ENCODE measurements at places on chromosomes 11 and 22. TPM values are rescaled to one million over a fixed set of nuclear protein-coding genes. Genes with fewer than 3 reads are reported as not detected.

DNA sequence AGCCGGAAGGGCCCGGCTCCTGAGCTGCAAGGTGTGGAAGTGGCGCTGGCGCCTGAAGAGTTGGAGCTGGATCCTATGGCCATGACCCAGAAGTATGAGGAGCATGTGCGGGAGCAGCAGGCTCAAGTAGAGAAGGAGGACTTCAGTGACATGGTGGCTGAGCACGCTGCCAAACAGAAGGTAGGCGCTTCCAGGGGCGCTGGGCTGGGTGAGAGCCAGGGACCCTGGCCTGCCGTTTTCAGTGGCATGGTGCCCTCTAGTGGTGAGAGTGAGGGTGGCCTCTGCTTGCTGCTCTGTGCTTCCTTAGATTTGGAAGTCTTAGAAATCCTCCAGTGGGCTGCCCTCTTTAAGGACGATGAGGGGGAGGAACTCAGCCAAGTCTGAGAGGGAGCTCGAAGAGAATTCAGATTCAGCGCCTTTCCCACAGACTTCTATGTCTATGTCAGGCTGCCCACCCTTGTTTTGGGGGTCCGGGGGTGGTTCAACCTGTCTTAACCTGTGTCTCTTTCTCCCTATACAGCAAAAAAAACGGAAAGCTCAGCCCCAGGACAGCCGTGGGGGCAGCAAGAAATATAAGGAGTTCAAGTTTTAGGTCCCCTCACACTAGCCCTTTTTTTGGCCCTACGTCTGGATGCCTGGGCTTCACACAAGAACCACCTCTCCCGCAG lies 1.8 kb upstream of the PACS1 start:
- no peak for DNase-seq

DNA sequence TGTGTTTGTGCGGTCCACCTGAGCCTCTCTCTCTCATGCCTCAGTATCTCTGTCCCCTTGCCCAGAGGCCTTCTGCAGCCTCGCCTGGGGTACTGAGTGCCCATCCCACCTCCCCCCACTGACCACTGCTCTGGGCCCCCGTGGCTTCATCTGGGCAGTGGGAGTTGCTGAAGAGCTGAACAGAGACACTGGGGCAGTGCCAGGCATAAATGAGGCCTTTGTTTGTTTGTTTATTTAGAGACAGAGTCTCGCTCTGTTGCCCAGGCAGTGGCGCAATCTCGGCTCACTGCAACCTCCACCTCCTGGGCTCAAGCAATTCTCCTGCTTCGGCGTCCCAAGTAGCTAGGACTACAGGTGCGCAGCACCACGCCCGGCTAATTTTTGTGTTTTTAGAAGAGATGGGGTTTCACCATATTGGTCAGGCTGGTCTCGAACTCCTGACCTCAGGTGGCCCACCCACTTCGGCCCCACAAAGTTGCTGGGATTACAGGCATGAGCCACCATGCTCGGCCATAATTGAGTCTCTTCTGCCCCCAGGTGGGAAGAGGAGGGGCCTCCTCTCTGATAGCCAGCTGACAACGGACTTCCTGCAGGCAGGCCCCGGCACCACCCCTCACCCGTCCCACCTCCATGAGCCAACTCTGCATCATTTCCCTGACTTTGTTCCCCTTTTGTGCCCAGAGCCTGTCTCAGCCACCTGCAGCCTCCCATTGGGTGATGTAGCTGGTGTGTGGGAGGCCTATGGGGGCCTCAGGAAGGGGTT lies 9.3 kb downstream of the CRYBB3 start:
- DNase-seq = no peak

DNA sequence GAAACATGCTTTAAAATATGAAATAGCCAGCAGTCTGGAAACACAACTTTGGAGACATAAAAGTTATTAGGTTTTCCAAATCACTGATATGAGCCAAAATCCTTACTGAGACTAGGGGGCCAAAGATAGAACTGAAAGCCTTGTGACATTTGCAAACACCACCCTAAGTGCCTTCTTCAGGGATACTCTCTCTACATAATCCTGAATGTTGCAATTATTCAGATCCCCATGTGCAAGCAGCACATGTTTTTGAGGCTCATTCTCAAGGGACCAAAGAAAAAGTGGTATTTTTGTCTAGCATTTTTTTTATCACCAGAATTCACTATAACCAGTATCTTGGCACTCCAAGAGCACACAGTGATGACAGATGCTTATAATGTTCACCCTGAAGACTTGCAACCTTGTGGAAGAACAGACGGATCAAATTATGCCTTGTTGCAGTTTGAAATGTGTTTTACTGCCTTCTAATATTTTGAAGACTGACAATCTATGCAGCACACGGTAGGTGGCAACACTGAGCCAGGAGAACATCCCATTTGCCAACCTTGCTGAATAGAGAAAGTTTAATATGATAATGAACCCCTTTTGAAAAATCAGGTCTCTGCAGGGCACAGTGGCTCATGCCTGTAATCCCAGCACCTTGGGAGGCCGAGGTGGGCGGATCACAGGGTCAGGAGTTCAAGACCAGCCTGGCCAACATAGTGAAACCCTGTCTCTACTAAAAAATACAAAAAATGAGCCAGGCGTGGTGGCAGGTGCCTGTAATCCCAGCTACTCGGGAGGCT lies 78.5 kb downstream of the PLEKHA7 start:
- DNase-seq = no peak

- DNase-seq = no peak
These were observed 12.0 kb downstream of the GUCY1A2 start for GRCh38 chr11:107006076-107006833.

GRCh38 chr22:33456511-33456910 lies 398.3 kb upstream of the SYN3 start:
- DNase-seq = no peak

GRCh38 chr11:88308576-88308975 lies 29.0 kb downstream of the CTSC start:
- DNase-seq = no peak

DNA sequence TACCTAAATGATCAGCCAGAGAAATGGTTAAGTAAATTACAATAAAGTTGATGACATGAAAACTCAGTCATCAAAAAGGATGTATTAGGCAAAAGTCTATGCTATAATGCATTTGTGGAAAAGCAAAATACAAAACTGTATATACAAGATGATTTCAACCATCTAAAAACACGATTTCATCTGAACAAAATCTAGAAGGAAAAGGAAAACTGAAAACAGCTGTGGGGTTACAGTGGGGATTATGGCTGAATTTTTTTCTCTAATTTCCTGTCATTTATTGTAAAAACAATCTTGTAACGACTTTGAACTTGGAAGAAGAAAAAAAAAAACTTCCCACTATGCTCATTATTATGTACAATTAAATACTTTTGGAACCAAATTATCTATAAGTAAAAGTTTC lies 30.3 kb downstream of the CHEK2 start:
- DNase-seq = no peak

The MS4A15 gene
- not detected for total RNA-seq

The PHOX2A gene
- not detected for total RNA-seq

The ADM2 gene
- total RNA-seq = 29.0 TPM

The RAB38 gene
- total RNA-seq = 7.3 TPM
